ENCODE measurements at places on chromosomes 1 and 21.

- peak; percentile 70 for DNase-seq
Observed at GRCh38 chr1:202692959-202693555, 17.2 kb downstream of the SYT2 start.

DNA sequence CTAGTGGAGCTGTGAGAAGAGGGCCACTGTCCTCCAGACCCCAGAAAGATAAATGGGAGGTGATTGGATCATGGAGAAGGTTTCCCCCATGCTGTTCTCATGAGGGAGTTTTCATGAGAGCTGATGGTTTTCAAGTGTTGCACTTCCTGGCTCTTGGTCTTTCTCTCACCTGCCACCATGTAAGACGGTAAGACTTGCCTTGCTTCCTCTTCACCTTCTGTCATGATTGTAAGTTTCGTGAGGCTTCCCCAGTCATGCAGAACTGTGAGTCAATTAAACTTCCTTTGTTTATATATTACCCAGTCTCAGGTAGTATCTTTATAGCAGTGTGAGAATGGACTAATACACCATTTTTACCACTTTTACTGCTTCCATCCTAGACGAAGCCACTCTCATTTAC, 27.6 kb downstream of the GPR88 start:
- no peak for DNase-seq

GRCh38 chr1:147292012-147292411, 49.5 kb downstream of the CHD1L start:
- no peak for DNase-seq

DNA sequence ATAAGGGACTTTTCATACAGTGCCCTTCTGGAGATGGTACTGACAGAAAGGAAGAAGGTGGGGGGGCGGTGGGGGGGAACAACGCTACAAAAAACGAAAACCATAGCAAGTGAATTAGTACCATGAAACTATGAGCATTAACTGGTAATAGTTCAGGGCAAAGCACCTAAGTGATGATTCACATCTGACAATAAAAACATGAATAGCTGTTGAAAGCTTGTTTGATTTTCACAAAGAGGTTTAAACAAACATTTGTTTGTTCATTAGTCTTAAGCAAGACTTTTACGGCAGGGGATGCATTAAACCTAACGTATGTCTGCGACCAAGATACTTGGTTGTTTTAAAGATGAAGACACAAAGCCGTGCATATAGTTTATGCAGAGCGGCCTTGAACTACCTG, 177.5 kb downstream of the LMO4 start:
- DNase-seq: no peak

GRCh38 chr1:94527447-94528031, 14.0 kb downstream of the F3 start:
- DNase-seq: peak; percentile 7

DNA sequence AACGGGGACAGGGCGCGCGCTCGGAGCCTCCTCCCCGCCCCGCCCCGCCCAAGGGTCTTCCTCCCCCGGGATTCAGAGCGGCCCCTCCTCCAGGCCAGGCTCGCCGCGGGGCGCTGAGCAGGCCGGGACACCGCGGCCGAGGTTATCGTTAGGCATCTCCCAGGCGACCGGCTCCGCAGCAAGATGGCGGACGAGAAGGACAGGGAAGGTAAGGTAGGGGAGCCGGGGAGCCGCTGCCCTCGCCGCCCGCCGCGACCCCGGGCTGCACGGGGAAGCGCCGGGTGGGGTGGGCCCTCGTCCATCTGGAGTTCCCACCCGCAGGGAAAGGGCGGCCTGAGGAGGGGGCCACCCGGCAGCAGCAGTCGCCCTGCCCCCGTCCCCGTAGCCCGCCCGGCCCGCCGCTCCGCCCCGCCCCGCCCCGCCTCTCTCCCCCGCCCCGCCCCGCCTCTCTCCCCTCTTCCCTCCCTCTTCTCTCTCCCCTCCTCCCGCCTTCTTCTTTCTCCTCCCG, 105.9 kb upstream of the HNRNPU start:
- DNase-seq: no peak

- DNase-seq: no peak
Observed at GRCh38 chr1:113813218-113813617, 942 bp upstream of the RSBN1 start.

- DNase-seq: no peak
Observed at GRCh38 chr1:201112173-201112731, at the start of gene CACNA1S. CACNA1S (minus strand) TSS chr1:201112426; CDS start chr1:201112339, 87 bp downstream.

DNA sequence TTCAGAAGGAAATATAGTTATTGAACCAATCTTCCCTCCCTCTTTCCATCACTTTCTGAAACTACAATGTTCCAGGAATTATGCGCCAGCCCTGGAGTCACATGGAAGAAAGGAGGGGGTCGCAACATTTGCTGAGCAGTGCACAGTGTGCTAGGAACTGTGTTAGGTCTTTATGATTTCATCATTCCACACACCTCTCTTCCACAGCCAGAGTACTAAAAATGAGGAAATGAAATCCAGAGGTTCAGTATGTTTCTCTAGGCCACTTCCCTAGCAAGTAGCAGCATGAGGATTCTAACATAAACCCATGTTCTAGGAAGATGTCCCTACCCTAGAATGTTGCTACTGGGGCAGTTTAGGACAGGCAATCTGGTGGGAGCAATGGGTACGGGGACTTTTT, 158.1 kb downstream of the SLC45A1 start:
- DNase-seq: no peak

DNA sequence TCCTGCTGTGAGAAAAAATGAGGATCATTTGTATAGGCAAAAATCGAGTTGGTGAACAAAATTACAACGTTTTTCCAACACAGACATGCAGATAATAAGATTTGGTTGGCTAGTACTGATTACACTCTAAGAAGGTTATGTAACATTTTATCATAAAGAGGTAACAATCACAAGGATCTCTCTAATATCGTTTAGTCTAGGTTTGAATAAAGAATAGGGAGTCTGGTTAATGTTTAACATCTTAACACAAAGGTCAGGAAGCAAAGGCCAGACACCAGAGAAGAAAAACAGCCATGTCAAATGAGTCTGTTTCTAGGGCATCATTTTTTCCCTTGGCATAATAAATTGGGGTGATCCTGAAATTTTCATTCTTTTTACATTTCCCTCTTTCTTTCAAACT, 207.4 kb upstream of the CHRM3 start:
- DNase-seq: no peak

GRCh38 chr1:55931081-55931940, 648.1 kb downstream of the PLPP3 start:
- no peak for DNase-seq

DNA sequence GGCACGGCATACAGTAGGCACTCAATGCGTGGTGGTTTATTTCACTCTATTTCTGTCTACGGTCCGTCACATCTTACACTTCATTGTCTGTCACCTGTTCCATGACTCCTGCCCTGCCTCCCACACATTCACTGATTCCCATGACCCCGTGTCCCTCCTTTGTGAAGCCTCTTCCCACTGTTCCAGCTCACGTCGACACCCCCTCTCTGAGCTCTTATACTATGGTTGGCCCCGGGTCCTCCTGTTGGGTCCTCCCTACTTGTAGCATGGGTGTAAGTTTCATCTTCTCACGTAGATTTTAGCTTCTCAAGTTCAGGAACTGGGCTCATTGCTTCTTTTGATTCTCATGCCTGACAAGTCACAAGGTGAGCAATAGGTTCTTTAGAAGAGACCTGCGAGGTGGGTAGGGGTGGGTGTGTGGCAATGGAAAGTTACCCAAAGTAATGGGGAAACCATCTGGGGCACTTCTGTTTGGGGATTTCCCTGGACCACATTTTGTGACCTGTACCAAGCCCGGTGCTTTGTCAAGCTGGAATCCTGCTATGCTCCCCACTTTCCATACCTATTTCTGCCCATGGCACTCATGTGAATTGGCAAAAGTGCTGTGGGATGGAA, 22.1 kb upstream of the IL10 start:
- no peak for DNase-seq

DNA sequence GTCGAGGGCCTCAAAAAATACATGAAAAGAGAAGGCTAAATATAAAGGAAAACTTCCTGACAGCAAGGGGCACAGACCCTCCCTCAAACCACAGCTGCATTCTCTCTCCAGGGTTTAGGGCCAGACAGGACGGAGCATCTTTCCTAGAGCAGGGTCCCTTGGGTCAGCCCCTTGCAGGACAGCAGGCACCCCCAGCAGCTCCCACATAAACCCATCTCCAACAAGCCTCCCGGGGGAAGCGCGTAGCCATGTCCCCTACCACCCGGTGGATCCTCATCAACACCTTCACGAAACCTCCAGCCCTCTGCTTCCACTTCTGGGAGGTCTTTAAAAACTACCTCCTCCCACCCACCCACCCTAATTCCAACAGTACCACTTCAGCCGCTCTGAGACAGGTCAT, 59.5 kb downstream of the CD46 start:
- DNase-seq: no peak

- no peak for DNase-seq
Observed at GRCh38 chr1:85708829-85709227, 595 bp upstream of the ZNHIT6 start.

DNA sequence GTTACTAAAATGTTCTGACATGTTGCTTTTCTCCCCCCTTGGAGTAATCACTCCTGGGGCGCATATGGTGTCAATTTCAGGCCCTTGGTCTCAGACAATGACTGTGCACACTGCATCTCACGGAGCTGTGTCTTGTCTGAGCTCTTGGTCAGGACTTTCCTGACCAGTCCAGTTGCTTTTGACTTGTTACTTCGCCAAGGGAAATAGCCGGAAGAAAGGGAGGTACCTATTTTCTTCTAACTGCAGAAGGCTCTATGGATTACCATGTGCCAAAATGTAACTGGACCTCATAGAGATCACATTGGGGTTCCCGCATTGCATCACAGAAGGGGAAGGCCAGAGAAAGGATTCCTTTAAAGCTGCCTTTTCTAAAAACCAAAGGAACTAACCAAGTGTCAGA, 68.6 kb downstream of the SPAG17 start:
- no peak for DNase-seq

All from Ammon's horn (tissue), 1 donor.